DMS79 treated with DMSO at 0.1 percent for 48 hours (cell line): ENCODE measurements at places on chromosomes 11 and 22.

DNA sequence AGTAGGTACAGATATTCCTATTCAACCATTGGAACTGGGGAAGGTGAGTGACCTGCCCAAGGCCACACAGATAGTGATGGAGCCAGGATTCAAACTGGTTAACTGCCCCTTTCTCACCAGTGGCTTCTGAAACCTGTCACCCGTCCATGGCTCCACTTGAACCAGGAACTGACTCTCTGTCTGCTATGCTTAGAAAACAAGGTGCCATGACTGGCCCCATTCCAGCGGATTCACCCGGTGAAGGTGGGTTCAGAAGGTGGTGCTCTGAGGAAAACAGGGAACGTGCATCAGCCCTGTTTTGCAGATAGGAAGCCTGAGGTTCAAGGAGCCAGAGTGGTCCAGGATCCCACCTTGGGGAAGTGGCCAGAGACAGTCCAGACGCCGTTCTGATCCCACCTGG is 2.6 kb upstream of the PATZ1 start:
- no peak for DNase-seq

- DNase-seq: no peak
Measured at GRCh38 chr22:27274770-27275449, 526.6 kb downstream of the MN1 start.

GRCh38 chr11:93348930-93349329 is 18.4 kb downstream of the DEUP1 start:
- DNase-seq: no peak

- DNase-seq: peak; percentile 10
Measured at GRCh38 chr11:91686700-91687099, 537.9 kb upstream of the FAT3 start.

DNA sequence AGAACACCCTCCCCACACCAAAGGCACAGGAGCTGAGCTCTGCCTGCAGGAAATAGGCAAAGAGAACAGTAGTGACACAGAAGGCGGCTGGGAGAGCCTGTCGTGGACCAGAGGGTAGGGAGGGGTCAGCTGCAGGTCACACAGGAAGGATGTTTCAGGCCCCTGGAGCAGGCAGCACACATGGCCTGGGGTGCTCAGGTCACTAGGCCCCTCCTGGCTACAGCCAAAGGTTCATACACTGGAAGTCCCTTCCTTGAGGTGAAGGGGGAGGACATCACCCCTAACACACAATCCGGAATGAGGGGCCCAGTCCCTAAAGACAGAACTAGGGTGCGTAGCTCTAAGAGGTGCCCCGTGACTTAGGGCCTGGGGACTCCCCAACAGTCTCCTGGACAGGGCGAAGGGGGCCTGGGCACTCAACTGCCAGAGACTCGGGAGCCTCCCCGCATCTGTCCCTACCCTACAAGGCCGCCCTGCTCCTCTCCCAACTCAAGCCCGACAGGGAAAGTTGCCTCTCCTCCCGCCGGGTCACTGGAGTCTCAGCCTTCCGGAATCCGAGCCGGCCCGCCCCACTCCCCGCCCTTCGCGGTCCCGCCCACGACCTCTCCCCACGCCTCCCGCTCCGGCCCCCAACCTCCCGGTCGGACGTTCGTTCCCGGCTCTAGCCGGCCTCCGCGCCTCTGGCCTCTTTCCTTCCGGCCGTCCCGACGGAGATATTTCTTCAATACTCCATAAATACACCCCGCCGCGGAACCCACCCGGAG is at the start of gene CYB5R2:
Gene CYB5R2, minus strand, starts transcription at position 541 of the 764 bp plus-strand sequence. CDS start 675 bp downstream, outside the sequence.
- peak; percentile 5 for DNase-seq

DNA sequence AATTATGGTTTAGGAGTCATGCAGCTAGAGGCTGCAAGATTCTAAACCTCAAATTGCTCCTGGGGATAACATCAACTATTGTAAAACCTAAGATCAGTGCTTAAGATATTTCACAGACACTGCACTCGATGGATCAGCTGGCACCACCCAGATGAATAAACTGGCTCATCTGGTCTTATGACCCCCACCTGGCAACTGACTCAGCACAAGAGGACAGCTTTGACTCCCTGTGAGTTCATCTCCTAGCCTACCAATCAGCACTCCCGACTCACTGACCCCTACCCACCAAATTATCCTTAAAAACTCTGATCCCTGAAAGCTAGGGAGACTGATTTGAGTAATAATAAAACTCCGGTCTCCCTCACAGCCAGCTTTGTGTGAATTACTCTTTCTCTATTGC is 782 bp upstream of the TTC12 start:
- DNase-seq: no peak

DNA sequence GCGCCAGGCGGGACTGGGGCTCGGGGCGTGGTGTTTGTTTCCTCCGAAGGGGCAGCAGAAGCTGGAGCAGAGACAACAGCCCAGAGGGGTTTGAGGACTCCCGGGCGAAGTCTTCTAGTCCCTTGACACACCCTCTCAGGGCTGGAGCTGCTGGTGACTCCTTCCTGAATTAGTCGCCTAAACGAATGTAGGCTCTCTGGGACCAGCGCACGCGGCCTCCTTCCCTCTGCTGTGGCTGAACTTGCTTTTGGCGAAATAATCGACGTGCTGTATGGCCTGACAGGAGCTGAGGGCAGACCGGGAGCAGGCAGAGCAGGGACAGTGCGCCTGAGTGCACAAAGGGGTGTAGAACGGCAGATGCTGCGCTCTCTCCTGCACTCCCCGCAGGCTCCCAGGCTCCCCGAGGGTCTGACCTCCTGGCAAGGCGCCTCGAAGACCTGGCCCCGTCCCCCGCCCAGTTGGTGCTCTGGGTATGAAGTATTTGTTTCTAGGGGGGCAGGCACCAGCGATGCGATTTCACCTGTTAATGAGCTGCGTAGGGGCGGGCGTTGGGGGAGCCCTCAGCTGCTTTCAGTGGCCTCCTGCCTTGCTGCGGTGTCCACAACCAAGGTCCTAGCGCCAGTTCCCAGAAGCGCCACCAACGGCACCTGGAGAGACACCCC is 5.3 kb downstream of the SLC17A6 start:
- DNase-seq: peak; percentile 91
